ENCODE measurements at places on chromosomes 1 and 21. TPM values are rescaled to one million over a fixed set of nuclear protein-coding genes. Genes with fewer than 3 reads are reported as not detected.

DNA sequence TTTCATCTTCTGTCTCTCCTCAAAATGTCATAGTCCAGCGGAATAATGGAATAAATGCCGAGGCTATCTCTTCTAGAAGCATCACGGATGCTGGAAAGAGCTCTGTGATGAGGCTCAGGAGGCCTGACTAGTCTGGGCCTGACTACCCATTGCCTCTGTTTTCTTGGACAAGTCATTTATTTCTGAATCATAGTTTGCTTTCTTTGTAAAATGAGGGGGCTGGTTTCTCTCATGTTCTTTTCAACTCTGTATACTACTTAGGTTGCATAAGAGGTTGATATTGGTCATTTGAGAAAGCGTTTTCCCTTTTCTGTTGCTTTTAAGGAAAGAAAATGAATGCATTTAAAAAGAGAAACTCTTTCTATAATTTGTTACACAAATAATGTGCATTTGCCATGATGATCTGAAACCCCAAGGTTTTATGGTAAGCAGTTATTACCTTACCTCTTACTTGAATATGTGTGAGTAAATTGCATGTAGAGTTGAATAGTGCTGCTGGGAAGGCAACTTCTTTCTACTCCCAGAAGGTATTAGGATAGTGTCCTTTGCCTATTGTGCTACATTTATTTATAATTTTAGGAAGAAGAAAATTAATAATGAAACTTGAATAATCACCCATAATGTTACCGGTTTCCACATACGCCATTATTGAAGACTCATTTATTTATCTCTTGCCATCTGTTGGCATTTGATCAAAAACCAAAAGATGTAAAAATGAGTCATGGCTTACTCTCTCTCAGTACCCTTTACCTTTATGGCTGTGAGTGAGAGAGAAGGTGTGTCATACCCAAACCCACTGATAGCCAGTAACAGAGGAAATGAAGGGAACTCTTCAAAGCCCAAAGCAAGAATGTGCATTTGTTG lies 179.1 kb downstream of the FASLG start:
- no peaks in the 10 kb centered on the region for H3K36me3 ChIP-seq
- H3K27me3 ChIP-seq, result peaks cover 17% of the 10 kb centered on the region
- H3K4me1 ChIP-seq, result peaks cover 32% of the 10 kb centered on the region
- H3K4me3 ChIP-seq, result no peak overlapping the region

- H3K4me1 ChIP-seq, result no peaks in the 10 kb centered on the region
- H3K27me3 ChIP-seq, result peaks cover 14% of the 10 kb centered on the region
- no peak overlapping the region for H3K4me3 ChIP-seq
- H3K27ac ChIP-seq, result no peak overlapping the region
- no peak for DNase-seq
These were observed 268.2 kb upstream of the FOXD3 start for GRCh38 chr1:63054184-63054583.

The ATXN7L2 gene
- 15.6 TPM for total RNA-seq

DNA sequence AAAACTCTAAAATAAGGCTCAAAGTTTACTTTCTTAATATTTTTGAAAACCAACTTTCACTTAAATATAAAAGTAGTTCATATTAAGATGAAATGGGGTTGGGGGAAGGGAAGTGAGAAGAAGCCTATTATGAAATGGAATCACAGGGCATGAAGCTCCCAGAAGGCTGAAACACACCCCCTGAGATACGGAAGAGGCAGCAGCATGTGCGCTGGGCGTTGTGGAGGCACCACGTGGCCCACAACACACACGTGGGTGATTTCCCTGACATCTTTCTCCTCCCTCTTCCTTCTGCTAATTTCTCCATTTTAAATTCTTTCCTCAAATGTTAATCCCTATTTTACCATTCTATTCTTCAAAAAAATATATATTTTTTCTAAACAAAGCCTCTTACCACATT lies 35.6 kb upstream of the SEC16B start:
- H3K27ac ChIP-seq, result no peak overlapping the region
- H3K36me3 ChIP-seq, result no peaks in the 10 kb centered on the region
- H3K4me1 ChIP-seq, result no peaks in the 10 kb centered on the region
- H3K4me3 ChIP-seq, result no peak overlapping the region
- DNase-seq, result no peak
- H3K27me3 ChIP-seq, result no peaks in the 10 kb centered on the region

GRCh38 chr1:228742281-228742860 lies 7.1 kb downstream of the RHOU start:
- no peak for DNase-seq
- H3K36me3 ChIP-seq, result no peaks in the 10 kb centered on the region
- H3K4me3 ChIP-seq, result no peak overlapping the region

All from activated naive CD8-positive, alpha-beta T cell treated with anti-CD3 and anti-CD28 coated beads for 36 hours (primary cell).